Muscle of back (tissue), 13 donors: ENCODE measurements at places on chromosomes 12 and 14. TPM values are rescaled to one million over a fixed set of nuclear protein-coding genes. Genes with fewer than 3 reads are reported as not detected.

- no peak for DNase-seq
Observed at GRCh38 chr14:76752744-76753143, 8.5 kb upstream of the VASH1 start.

DNA sequence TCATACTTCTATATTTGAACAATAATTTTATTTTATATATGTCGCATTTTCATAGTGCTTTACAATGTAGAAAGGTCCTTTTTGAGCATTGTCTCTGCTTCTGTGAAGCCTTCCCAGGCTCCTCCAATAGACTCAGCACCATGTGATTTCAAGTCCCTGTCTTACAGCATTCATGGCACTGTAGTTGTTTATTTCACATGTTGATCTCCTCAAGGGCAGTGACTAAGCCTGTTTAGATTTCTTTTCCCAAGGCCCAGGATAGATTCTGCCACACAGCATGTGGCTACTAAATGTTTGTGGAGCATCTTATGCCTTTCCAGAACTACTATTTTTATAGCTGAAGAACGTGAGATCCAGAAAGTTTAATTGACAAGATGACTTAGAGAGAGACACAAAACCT, 391.7 kb downstream of the TMEM117 start:
- DNase-seq = no peak

GRCh38 chr12:32031109-32031508, 71.9 kb downstream of the RESF1 start:
- DNase-seq = no peak

DNA sequence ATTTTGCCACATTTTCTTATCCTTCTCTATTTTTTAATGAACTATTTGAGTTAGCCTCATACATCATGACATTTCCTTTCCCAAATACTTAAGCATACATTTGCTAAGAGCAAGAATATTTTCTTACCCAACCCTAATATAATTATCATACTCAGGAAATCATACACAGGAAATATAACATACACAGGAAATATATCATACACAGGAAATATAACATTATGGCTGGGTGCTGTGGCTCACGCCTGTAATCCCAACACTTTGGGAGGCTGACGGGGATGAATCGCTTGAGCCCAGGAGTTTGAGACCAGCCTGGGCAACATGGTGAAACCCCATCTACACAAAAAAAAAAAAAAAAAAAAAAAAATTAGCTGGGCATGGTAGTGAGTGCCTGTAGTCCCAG, 4.9 kb downstream of the NCKAP1L start:
- DNase-seq = no peak

DNA sequence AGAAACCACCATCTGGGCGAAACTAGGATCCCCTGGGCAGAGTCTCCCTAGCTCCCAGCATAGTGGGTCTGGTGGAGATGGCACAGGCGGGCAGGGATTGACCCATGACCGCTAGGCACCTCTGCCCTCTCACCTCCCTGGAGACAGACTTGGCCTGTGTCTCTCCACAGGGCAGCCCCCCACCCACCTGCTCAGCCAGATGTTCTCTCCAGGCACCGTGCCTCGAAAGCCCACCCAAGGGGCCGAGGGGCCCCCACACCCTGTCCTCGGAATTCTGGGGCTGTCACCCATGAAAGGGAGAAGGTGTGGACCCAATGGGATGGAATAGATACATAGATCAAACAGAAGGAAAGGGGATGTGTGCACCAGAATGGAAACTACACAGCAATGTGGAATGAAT, 229.1 kb upstream of the RTL1 start:
- no peak for DNase-seq

DNA sequence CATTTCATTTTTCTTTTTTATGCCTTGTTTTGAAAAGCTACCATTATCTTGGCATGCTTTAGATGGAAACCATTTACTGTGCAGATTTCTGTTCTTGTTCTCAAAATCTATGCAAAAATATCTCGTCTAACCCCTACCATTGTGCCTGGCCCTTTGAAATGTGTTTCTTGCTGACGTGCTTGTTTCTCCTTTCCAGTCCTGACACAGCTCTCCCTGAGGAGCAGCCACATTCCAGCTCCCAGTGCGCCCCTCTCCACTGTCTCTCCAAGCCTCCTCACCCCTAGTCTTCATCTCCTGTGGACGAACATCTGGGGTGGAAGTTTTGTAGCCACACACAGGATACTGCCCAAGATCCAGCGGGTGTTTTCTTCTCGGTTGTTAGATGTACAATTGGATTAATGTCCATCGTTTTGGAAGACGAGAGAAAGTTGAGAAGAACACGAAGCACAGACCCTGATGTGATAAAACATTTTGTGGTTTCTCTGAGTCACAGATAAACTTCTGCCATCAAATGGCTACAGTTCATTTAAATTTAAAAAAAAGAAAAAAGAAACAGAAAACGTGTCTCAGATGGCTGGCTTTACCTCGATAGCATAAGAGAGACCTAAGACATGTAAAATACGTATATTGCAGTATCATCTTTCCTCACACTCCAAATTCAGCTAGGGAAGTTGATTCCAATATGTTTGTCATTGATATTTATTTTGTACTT, 21.9 kb upstream of the FGD4 start:
- DNase-seq = no peak

GRCh38 chr14:87073880-87074570, 919.0 kb downstream of the GALC start:
- DNase-seq = no peak

DNA sequence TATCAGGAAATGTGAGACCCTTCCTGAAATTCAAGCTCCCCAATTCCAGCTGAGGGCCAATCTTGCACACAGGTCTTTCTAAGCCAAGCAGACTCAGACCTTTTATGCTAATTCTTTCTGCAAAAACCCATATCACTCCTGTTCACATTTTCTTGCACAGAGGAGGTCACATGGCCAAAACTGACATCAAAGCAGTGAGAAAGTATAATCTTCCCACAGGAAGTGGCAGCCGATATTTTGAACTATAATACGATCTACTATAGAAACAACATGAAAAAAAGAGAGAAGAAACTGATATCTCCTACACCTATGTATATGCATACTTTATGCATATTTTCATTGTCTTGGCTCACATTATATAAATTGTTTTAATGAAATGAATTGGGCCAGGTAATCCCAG, 132.9 kb upstream of the SSTR1 start:
- no peak for DNase-seq

DNA sequence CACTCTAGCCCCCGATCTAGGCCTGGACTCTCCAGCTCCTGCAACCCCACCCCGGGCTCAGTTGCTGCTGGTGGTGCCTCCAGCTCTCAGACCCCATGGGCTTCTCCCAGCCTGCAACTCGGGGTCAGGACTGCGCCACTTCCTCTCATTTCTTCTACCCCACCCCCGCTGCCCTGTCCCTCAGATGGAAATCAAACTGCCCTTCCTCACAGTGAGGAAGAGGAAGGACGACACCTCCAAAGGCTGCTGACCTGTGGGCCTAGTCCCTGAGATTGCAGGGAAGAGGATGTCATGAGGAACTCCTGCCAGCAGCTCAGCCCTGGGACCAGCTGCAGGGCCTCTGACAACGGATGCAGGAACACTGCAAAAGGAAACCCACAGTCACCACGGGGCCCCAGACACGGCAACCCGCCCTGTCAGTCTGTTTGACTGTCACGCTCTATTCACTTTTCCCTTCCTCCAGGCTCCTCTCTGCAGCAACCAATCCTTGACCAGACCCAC, 29.3 kb upstream of the PNMA1 start:
- no peak for DNase-seq

GRCh38 chr12:102740141-102740955, 176.7 kb downstream of the PAH start:
- peak; percentile 71 for DNase-seq

GRCh38 chr12:64828713-64829112, 4.3 kb downstream of the TBC1D30 start:
- no peak for DNase-seq

GRCh38 chr14:105917933-105918436, 391.6 kb downstream of the TMEM121 start:
- DNase-seq = no peak

- DNase-seq = no peak
Observed at GRCh38 chr12:78981-79380, 12.4 kb downstream of the IQSEC3 start.

DNA sequence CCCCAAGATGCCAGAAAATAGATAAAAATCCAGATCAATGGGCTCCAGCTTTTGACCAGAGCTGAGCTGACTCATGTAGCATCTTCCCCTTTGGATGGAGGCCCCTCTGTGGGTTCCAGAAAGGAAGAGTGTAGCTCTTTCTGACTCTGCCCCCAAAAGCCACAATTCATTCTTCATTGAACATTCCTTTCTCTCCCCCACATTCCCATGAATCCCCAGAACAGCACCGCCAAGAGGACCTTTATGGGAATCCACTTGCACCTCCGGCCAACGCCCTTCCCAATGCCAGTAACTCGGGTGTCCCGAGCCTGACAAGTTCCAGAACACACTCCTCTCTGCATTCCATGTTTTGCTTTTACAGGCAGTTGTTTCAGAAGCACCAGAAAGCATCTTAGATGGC, 210.6 kb upstream of the DIO3 start:
- no peak for DNase-seq

- DNase-seq = no peak
Observed at GRCh38 chr12:77494296-77494695, 336.4 kb upstream of the NAV3 start.

- DNase-seq = no peak
Observed at GRCh38 chr14:101628975-101629374, 67.7 kb downstream of the DIO3 start.

DNA sequence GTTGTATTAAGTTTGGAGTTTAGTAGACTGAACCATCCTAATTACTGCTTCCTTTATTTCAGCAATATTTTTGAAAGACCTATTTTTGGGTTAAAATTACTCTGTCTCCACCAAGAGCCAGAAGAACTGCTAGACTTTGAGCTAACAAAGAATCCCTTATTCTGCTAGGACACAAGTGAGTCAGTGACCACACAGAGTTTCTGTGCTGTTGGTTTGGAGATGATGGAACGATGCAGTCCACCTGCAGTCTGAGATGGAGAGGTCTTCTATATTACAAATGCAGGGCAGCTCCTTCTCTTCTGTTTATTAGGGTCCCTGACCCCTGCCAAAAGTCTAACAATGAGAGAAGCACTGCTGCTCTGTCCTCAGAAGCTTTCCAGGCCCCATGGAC, 6.7 kb upstream of the STXBP6 start:
- no peak for DNase-seq

GRCh38 chr12:93918900-93919299, 229.5 kb upstream of the PLXNC1 start:
- DNase-seq = no peak

DNA sequence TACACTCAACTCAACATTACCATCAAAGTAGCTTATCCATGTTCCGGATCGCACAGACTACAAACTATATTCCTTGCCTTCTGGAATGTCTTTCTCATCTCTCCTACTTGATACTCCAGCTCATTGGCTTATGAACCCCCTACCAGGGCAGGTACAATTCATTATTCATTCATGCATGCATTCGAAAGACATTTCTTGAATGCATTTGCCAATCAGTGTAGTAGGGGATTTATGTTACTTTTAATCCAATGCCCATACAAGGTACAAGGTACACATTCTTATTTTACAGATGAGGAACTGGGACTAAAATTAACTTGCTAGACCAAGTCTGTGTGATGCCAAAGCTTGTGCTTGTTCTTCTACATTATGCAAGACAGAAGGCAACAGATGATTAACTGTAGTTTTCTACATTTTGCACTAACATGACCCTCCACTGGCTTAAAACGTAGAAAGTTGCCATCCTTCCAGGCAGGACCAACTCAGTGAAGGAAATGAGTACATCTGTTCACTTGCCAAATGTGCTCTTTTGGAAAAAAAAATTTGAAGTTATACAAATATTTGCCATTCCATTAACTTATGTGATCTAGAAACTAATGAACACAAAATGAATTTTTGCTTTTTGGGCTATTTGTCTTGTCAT, 53.8 kb upstream of the KCNJ8 start:
- DNase-seq = no peak

- DNase-seq = no peak
Observed at GRCh38 chr14:88195676-88196075, 127.4 kb downstream of the KCNK10 start.

- no peak for DNase-seq
Observed at GRCh38 chr12:43737646-43738045, 20.9 kb downstream of the PUS7L start.

The LRRIQ1 gene
- polyA plus RNA-seq = 0.39 TPM

The LTBP2 gene
- polyA plus RNA-seq = 9.6 TPM

The RND1 gene
- 0.30 TPM for polyA plus RNA-seq

The SIX4 gene
- 21.5 TPM for polyA plus RNA-seq

The PTPRO gene
- 1.1 TPM for polyA plus RNA-seq

The RGS6 gene
- 7.2 TPM for polyA plus RNA-seq

The PSMC1 gene
- polyA plus RNA-seq = 100 TPM

The BEST3 gene
- polyA plus RNA-seq = 61.9 TPM

The MUCL1 gene
- polyA plus RNA-seq = not detected

The SYCP3 gene
- polyA plus RNA-seq = 3.8 TPM

The OVCH1 gene
- 0.41 TPM for polyA plus RNA-seq
